ENCODE measurements at places on chromosomes 4 and X.

DNA sequence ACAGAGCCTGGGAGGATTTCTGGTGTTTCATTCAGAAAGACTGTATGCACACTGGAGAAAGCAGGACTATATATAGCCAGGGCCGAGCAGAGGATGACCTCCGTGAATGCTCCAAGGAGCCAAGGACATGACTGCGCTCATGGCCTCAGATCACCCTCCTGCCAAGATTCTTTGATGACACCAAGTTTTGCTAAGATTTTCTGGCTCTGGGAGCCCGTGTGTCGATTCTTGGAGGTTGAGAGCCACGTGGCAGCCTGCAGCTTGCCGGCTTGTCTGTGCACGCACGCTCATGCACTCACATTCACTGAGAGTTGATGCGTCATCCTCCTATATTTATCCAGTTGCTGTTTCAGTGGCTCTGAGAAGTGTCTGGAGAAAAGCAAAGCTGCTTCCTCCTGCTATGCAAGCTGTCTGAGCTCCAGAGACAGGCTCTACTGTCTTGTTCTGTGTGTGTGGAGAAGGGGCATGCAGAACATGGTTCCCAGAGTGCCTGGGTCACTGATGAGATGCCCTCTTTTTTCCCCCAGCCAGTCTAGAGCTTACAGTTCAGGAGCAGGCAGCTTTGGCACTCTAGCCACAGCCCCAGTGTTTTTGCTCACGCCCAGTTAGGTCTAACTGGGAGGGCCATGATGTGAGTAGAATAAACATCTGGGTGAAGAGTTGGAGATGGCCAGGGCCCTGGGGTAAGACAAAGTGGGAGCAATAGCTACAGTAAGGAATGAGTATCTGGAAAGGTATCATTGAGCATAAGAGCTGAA is 64.9 kb upstream of the SCOC start:
- DNase-seq = peak; percentile 87

- no peak for DNase-seq
These were observed 20.1 kb downstream of the TNIP3 start for GRCh38 chr4:121144021-121144420.

DNA sequence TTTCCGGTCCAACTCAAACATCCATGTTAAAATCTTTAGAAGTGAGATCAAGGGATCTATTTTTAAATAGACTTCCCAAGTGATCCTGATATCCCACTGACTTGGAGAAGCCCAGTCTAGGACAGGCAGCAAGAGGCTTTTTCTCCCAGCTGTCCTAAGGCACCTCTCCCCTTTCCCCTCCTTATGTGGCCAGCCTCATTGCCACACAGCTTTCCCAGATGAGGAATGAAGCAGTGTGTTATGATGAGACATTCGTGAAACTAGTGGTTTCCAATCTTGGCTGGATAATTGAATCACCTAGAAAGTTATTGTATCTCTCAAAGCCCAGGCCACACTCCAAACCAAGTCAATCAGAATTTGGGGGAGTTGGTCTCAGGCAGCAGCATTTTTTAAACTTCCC is 16.8 kb upstream of the HSD17B13 start:
- no peak for DNase-seq

- DNase-seq = no peak
These were observed 35.5 kb upstream of the PCDH19 start for GRCh38 chrX:100445593-100445992.

GRCh38 chr4:110510955-110511544 is 35.1 kb downstream of the ENPEP start:
- peak; percentile 34 for DNase-seq

GRCh38 chrX:9913146-9913433 is 54.1 kb upstream of the CLDN34 start:
- peak; percentile 60 for DNase-seq

- DNase-seq = no peak
These were observed 608.4 kb downstream of the ANKRD50 start for GRCh38 chr4:124104101-124104500.

DNA sequence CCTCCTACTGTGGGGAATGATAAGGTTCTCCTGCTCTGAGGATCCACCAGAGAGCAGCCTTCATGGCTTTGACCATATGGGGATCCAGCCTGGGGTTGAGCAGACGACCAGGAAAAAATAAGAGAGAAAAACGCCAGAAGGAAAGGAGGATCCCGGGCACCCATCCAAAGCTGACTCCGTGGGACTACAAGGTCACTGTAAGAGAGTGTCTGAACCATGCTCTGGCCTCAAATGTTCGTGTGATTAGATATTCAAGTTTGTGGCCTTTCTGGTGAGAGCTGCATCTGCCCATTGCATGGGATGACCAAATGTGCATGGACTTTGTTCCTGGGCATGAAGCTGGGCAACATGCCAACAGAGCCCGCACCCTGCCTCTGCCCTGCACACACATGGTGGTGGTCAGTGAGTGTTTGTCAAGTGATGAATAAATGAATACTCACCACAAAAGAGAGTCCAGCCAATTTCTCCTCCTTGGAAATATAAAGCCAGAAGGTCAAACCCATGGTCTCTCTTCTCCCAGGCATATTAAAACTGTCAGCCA is 346.0 kb upstream of the GATB start:
- no peak for DNase-seq

DNA sequence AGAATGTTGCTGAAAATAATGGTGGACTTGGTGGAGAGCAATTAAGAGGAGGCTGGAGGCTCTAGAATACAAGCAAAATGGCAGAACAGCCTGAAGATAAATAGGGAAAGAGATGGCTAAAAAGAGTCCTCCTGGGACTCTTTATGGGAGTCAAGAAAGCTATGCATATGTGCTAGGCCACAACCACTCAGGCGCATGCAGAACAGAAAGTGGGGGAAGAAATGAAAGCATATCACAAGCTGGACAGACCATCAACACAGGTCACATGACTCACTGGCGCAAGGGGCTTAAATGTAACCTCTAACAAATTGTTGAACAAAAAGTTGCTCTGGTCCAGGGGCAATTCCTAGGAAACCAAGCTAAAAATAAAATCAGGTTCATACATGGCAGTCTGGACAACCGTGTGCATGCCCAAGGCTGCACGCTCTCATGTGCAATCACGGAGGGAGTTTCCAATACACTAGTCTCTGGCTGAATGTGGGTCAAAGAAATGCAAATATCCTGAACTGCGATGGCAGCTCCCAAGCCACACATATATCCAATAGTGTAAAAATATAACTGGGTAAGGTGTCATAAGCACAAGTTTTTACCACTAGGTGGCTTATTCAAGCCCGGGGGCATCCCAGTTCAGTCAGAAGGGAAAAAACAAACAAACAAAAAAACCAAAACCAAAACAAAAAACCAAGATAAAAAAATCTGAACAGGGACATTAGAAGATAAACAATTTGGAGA is 45.4 kb downstream of the ZNF711 start:
- no peak for DNase-seq

- DNase-seq = peak; percentile 48
These were observed 25.0 kb upstream of the RAPGEF2 start for GRCh38 chr4:159077702-159078495.

- DNase-seq = no peak
These were observed 57.0 kb upstream of the ARSJ start for GRCh38 chr4:114036426-114036825.

DNA sequence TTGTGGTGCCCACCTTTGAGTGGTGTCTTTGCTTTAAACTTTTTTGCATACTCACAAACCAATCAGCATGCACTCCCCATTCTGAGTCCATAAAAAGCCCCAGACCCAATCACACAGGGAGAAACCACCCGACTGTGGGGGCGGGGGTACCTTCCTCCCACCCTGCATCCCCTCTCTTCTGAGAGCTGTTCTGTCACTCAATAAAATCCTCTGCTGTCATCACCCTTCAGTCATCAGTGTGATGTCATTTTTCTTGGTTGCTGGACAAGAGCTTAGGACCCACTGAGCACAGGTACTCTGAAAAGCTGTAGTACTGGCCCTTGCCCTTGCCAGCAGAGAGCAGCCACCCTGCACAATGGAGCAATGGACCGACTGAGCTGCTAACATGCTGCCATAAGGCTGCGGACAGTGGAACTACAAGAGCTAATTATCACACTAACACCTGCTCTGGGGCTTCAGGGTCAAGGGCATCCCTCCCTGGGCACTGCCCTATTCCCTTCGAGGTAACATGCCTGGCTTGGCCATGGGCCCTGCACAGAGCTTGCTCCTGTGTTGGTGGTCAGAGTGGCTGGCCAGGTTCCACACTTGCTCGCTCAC is 62.9 kb upstream of the PGRMC2 start:
- DNase-seq = no peak

DNA sequence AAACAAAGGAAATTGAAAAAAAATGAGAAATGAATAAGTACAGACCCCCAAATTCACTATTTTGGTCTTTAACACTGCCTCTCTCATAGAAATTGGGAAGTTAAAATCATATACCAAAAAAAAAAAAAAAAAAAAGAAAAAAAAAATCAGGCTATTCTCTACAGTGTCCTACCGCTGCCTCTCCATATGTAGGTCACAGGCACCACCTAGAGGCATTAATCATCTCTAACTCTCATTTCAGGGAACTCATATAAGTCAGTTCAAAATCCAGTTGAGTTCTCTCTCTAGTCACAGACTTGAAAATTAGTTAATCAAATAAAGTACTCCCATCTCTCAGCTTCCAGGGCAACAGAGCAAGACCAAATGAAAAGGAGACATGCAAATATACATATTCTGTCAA is 47.9 kb downstream of the COX18 start:
- peak; percentile 64 for DNase-seq

DNA sequence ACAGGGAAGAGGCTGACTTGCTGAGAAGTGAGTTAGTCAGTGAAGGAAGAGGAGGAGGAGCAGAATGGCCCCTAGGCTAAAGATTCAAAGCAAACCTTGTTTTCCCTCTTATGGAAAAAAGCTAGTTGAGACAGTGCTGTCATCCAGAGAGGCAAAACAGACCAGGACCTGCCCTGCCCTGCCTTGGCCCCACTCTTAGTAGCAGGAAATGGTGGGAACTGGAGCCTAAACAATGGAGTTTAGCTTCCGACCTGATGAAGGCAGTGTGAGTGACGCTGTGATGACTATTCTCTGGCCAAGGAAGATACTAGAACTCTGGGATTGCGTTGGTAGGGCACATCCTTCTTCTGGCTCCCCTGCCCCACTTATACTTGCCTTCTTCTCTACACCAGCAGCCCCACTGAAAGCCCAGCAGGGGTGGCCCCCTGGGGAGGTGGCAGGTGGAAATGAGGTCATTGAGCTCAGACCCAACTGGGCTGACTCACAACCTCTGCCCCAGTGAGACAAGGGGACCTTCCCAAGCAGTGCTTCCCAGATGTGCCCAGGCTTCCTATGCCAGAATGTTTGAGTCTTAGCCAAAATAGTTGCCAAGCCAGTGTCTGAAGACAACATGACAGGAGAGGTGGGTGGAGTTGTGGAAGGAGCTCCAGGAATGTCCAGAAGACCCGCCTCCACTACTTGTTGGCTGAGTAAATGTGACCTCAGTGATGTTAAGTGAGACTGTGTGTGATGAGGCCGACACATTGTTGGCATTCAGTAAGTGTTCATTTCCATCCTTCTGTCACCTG is 38.8 kb downstream of the MSN start:
- peak; percentile 53 for DNase-seq

GRCh38 chrX:123600181-123600580 is 132.7 kb downstream of the THOC2 start:
- no peak for DNase-seq

DNA sequence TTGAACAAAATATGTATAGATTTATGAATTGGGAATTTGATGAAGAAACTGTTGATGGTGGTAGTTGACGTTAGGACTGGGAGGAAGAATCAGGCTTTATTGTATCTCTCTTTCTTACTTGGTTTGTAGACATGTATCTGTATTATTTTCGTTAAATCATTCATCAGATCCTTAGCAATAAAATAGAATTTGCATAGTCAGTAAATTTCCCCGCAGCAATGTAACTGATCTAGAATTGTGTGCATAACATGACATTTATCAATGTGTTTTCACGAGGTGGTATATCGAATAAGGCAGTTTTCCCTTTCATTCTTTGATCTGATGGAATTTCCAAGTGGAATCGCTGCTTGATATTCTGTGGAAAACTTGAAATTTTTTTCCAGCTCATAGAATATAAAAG is 308.8 kb downstream of the SPRY1 start:
- no peak for DNase-seq

DNA sequence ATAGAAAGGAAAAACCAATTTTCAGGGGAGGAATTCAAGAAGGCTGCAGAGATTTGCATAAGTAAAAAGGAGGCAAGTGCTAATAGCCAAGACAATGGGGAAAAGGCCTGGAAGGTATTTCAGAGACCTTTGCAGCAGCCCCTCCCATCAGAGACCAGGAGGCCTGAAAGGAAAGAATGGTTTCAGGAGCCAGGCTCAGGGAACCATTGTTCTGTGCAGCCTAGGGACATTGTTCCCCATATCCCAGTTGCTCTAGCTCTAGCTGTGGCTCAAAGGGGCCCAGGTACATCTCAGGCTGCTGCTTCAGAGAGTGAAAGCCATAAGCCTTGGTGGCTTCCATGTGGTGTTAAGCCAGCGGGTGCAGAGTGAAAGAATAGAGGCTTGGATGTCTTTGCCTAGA is 24.0 kb downstream of the NAP1L3 start:
- DNase-seq = no peak

DNA sequence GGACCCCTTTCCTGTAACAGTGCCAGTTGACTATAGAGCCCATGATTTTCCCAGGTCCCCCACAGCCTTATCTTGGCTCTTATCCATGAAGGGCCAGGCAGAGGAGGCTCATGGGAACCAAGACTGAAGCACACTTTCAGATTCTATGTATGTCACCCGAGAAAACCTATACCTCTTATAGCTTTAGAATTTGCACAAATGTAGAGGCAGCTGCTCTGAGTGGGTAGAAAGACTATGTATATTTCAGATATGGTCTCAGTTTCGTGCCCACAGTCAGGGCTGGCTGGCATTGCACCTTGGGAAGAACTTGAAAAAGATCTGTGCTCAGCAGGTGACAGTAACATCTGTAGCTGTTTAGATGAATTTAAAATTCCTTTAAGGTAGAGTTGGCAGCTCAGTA is 8.3 kb upstream of the LNX1 start:
- no peak for DNase-seq

DNA sequence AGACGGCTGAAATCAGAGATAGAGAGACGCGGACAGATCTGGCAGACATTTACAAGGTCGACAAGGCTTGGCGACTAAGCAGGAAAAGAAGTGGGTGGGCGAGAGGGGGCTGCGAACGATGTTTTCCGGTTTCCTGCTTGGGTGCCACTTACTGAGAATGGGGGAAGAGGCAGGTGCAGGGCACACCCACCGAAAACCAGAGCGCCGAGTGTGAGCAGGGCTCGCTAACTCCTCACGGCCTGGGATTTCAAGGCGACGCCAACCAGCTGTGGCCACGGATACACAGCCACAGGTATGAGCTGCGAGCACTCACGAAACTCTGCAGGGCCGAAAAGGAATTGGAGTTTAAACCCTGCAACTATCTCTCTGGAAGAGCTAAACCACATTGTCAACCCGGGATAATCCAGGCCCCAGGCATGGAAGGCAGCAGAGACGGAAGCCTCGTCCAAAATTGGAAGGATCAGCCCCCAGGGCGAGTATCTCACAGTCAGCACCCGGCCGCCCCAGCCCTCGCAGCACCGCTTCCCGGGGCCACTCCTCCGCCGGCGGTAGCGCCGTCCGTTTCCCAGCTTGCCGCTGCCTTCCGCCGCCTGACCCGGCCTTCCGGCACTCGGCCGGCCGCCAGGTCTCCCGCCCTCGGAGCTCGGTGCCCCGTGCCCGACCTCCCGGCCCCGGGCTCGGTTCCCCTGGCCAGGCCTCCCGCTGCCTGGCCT is 778 bp downstream of the CASP3 start:
- peak; percentile 30 for DNase-seq

- DNase-seq = no peak
These were observed 525 bp upstream of the CISD2 start for GRCh38 chr4:102868153-102868780.
